Muscle of leg (tissue), 16 donors: ENCODE measurements at places on chromosomes 2 and 18. TPM values are rescaled to one million over a fixed set of nuclear protein-coding genes. Genes with fewer than 3 reads are reported as not detected.

DNA sequence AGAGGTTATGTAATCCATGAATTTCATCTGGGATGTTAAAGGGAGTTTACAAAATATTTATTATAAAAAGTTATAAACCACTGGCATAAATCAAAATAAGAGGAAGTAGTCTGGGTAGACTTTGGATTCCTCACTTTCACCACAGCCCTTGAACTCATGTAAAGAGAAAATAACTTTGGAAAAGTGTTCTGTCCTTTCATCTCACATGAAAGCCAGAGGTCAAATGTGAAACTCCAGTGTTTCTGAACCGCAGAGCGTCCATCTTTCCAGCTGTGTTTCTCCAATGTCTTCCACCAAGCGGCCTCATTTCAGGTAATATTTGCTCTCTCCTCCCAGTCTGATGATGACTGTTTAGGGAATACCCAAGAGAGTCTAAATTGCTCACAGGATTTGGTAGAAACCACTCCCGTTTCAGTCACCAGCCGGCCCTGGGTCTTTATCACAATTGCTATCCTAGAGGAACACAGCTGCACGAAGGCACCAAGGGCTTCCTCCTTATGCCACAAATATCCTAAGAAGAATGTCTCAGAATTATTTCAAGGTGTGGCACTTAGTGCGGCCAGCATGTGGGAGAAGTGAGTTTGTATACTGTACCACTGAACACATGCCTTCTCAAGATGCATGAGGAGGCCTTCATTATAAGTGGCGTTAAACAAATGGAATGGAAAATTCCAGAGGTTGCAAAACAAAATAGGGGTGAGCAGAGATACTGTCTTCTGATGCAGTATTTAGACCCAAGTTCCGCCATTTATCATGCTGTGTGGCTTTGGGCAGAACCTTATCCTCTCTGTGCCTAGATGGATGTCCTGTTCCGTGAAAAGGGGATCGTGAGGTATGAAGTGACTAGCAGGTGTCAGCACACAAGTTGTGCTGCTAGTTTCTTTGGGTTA, 63.8 kb downstream of the ACTR2 start:
- no peak for DNase-seq

Gene PTPRN
- 0.09 TPM for total RNA-seq

- no peak for DNase-seq
Observed at GRCh38 chr2:146123714-146124113, 1603.8 kb upstream of the ZEB2 start.

- no peak for DNase-seq
Observed at GRCh38 chr2:2101924-2102323, 229.2 kb downstream of the MYT1L start.

Gene GAREM2
- total RNA-seq: 2.5 TPM
